ENCODE measurements at places on chromosomes 6 and 20. TPM values are rescaled to one million over a fixed set of nuclear protein-coding genes. Genes with fewer than 3 reads are reported as not detected.

The TGM2 gene
- 792 TPM for total RNA-seq

The FOXC1 gene
- 6.4 TPM for total RNA-seq

DNA sequence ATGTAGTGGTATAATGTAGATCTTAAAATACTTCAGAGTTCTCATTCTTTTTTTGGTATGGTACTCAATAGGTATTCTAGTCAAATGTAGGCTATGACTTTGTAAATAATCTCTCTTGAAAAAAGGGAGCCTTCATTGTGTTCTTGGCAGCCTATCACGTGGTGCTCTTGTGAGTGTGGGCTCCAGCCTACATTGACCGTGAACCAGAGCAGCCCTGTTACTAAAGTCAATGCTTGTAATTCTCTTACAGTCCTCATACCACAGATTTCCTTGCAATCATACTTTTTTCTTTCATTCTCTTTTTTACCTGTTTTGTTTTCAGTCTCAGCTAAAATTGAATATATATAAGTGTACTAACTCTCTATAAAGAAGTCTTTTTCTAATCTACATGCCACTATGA lies 31.1 kb downstream of the ARID1B start:
- no peak for DNase-seq

- no peak for DNase-seq
Observed at GRCh38 chr6:21931641-21932335, 338.2 kb downstream of the SOX4 start.

DNA sequence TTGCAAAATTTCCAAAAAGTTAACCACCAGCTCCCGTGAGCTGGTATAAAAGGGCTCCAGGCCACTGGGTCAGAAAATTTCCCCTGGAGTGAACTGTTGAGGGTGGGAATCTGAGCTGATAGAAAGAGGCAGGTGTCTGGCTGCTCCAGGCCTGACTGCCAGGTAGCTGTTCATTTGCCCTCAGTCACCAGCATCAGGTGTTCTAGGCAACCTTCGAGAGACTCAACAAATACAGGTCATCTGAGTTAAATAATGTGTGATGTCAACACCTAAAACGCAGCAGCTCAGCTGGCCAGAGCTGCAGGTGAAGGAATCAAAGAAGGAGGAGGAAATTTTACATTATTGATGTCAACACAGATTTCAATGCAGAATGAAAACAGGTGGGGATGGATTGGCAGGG lies 46.7 kb downstream of the KCNK5 start:
- no peak for DNase-seq

Measured in cardiac septum (tissue), 1 donor.